ENCODE measurements at places on chromosomes 16 and 17.

- peak; percentile 97 for DNase-seq
Observed at GRCh38 chr17:49676276-49676868, 1.5 kb downstream of the SPOP start.

DNA sequence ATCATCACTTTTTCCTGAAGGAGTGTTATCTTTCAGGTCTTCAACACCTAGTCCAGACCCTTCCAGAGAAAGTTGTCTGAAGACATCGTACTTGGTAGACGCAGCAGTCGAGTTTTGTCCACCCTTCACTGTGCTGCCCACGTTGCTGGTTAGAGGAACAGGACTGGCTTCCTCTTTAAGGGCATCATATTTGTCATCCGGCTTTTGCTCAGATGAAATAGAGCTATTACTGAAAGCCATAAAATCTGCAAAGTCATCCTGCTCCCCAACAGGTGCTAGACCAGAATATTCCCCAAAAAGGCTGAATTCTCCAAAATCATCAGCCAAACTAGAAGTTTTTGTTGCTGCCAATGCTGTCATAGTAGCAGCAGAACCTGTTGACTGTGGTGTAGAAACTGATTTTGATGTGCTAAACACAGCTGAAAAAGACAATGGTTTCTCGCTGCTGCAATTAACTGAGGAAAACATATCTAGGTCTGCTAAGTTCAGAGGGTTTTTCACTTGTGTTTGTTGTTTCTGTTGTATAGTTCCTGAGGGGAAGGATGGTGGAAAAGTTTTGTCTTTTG lies 55.7 kb downstream of the SYNRG start:
- DNase-seq = no peak

DNA sequence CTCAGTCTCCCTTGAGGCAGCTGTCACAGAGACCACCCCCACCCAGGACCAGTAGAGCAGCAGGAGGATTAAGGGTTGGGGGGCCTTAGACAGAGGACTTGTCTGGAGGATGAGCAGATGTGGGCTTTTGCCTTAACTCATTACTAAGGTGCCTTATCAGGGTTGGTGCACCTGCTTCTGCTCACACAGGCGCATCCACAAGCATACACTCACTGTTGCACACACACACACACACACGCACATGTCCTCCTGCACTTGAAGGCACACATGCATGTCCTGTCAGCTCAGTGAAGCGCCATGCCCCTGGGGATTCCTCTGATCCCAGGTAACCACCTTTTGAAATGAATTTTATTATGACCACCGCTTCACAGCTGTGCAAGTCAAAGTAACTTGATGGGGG lies 1.2 kb downstream of the GFAP start:
- peak; percentile 43 for DNase-seq

GRCh38 chr16:72740347-72740746 lies 307.6 kb downstream of the ZFHX3 start:
- DNase-seq = no peak

- DNase-seq = no peak
Observed at GRCh38 chr16:354971-355461, 2.5 kb upstream of the AXIN1 start.

DNA sequence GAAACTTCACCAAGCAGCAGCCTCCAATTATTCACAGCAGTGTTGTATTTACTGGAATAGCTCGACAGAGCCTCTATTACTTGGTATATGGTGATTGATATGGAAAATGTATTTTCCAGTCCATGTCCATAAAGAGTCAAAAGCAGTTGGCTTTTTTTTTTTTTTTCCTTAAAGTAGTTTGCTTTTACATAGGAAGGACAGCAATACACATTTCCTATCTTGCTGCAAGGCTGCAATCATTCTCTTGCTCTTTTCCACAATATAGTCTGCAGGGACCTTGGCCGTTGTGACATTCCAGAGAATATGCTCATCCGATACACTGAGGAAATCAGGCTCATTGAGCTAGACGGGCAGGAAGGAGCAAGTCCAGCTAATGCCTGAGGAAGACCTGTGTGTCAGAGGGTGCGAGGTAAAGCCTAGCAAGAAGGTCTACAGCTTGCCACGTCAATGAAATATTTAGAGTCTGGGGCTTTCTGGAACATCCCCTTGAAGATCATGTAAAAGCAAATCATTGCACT lies 131.1 kb downstream of the ENGASE start:
- DNase-seq = no peak

DNA sequence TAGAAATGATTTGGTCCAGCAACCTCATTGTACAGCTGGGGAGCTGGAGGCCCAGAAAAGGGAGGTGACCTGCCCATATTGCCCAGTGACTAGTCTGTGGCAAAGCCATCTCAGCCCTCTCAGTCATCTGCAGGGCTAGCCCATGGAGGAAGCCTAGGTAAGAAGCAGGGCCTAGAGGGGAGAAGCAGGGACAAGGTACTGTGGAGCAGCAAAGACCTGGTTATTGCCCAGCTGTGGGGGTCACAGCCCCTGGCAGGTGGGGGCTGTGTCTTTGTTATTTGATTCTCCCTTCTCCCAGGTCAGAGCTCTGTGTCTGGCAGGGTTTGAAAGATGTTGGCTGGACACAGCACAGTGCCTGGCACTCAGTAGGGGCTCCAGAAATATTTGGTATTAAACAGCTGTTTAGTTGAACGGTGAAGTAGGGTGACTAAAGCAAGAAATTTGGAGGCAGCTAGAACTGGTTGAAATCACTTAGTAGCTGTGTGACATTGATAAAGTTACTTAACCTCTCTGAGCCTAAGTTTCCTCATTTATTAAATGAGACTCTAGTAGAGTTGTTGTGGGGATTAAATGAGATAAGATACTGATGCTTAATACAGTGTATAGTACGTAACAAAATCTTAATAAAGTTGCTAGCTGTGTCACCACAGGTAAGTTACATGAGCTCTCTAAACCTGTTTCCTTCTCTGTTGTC lies 17.3 kb downstream of the CCR7 start:
- no peak for DNase-seq

DNA sequence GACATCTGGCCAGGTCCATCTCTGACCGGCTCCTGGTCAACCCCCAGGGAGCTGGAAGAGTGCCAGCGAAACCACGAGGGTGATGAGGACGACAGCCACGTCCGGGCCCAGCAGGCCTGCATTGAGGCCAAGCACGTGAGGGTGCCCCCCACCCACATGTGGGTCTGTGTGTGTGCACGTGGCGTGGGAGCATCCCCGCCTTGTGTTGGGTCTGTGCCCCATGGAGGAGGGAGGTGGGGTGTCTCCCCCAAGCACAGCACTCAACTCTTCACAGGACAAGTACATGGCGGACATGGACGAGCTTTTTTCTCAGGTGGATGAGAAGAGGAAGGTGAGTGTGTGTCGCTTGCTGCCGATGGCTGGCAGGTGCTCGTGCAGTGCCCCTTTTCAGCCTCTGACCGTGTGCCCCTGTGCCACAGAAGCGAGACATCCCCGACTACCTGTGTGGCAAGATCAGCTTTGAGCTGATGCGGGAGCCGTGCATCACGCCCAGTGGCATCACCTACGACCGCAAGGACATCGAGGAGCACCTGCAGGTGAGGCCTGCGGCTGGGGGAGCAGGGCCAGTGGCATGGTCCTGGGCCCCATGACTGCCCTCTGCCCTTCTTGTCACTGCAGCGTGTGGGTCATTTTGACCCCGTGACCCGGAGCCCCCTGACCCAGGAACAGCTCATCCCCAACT lies 1.7 kb downstream of the STUB1 start:
- DNase-seq = no peak

DNA sequence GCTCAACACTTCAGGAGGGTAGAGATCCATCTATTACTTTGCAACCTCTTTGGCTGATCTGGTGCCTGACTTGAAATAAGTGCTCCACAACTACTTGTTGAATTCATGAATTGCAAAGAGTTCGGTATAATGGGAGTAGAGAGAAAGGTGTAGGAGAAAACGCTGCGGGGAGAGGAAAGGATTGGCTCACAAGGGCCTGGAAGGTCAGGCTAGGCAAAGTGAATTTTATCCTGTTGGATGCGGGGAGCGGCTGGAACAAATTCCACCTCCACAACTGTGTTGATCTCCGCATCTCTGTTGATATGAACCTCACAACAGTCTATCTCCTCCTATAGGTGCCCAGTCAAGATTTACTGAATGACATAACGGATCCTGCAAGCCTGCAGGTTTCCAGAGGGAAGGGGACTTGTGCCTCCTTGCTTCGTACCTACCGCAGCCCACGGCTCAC lies 684 bp downstream of the SLX4 start:
- DNase-seq = peak; percentile 31

DNA sequence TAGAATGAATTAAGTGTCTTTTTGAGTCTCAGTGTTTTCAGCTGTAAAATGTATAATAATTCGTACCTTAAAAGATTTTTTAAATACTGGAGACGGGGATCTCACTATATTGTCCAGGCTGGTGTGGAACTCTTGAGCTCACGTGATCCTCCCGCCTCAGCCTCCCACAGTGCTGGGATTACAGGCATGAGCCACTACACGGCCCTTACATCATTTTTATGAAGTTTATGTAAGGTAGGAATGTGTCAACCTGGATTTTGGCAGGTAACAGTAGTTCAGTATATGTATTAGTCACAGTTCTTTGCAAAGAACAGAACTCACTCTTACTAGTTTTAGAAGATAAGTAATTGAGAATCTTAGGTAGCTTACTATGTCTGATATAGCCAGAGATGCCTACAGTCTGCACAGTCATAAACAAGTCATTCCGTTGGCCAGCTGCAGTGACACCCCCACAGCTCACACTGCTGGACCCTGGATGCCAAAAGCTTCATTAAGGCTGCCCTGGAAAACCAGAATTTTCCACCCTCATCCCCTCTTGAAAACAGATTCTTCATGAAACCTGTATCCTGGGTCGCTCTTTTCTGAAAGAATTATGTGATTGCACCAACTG lies 583 bp upstream of the COX6A2 start:
- DNase-seq = no peak

DNA sequence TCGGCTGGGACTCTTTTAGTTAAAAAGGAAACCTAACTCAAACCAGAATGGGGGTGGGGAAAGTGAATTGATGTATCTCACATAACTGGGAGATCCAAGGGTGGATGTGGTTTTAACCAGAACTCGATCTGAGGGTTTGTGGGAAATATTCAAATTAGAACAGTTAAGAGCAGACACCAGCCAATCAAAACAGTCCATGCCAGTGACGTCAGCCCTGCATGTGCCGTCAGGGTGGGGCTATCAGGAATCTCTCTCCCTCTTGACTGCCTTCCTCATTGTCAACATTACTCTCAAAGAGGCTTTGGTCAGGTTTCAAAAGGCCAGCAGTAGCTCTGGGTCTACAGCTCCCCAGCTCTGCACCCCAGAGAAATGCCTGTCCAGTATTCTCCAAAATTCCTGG lies 94.2 kb upstream of the HSBP1 start:
- peak; percentile 77 for DNase-seq

DNA sequence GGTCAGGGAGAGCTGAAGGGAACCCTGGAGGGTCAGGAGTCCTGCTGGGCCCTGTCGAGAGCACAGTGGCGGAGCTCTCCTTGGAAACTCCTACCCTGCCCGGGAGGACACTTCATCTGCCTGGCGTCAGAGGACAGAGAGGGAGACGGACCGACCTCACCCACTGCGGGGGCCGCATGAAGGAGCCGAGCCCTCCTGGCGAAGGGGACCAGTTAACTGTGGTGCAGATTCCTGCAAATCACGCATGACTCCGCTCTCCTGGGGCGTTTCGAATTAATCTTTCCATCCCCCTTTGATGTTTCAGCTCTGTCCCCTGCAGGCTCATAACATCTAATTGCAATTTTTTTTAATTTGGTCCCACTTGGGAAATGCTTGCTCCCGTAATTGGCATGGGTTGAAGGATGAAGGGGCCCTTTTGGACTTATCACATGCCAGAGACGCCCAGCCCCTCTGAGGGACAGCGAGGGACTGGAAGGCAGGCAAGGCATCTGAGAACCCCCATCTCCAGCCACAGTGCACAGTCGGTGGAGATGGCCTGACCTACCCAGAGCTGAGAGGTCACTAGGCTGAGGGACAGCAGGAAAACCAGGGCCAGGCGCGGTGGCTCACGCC lies 26.5 kb downstream of the RPH3AL start:
- DNase-seq = no peak

DNA sequence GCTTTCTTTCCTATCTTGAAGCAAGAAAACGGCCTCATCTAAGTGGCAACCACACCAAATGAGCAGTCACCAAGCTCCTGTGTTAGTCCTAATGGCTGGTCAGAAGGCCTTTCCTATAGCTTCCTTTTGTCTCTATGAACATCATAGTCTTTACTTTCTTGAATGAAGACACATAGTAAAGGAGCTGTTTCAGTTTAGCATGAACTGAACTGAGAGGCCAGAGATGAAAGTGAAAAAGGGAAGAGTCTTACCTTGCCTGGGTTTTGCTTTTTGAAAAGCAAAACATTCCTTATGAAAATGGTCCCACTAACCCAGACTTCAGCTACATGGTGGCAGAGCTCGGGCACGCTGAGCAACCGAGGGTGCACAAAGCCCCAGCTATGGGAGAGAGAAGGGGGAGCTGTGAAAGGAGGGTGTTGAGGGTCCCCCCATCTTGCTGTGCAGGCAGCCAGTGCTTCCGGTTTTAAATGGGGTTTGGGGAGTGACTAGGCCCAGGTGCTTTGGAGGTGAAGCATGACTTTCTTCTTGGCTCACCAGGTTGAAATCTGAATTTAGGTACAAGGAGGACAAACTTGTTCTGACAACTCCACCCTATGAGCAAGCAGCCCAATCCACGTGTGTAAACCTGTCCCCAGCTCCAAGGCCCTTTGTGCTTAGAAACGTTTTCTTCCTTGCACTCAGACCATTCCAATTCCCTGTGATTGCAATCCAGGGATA lies 9.1 kb upstream of the PSMC3IP start:
- DNase-seq = no peak

- DNase-seq = no peak
Observed at GRCh38 chr16:84362471-84362941, 5.8 kb upstream of the ATP2C2 start.

GRCh38 chr16:336269-336668 lies 16.3 kb downstream of the AXIN1 start:
- no peak for DNase-seq

DNA sequence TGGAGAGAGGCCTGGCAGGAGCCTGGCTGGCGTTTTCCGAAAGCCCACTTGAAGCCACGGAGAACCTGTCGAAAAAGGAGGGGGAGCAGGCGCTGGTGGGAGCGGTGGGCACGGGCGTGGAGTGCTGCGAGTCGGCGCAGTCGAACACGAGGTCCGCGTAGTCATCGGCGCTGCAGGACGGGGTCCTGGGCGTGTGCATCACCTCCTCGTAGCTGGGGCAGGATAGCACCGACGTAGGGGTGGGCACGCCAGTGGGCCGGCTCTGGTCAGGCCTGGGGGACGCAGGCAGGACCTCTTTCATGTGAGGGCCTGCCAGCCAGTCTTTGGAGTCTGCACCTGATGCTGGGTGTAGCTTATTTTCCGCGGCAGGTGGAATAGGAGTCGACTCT lies 63.7 kb downstream of the ZNF778 start:
- no peak for DNase-seq

DNA sequence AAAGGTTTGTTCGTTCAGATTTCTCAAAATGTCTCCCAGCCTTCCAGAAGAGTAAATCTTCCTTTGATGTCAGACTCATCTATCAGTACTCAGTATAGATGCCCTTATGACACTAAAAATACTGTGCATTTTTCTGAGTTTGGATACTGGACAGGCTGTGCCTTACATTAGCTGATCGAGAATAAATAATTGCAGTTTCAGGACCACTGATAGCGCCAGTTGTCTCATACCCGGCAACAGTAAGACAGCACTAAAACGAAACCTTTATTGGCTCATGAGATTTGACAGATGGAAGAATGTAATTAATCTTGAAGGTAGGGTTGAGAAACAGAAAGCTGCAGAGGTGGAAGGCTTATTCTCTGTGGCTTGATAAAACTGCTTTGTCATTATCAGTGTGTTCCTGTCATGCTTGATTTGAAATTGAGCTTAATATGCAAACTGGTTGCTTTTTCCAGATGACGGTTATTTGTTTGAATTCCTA lies 1.2 kb downstream of the ATP6V0A1 start:
- DNase-seq = peak; percentile 77

- no peak for DNase-seq
Observed at GRCh38 chr17:29347831-29348629, 42.1 kb upstream of the TAOK1 start.

Data from NAMALWA (cell line).